ENCODE measurements at places on chromosomes 1 and 21.

GRCh38 chr1:200265881-200266280, 144.0 kb downstream of the ZNF281 start:
- no peak for DNase-seq

DNA sequence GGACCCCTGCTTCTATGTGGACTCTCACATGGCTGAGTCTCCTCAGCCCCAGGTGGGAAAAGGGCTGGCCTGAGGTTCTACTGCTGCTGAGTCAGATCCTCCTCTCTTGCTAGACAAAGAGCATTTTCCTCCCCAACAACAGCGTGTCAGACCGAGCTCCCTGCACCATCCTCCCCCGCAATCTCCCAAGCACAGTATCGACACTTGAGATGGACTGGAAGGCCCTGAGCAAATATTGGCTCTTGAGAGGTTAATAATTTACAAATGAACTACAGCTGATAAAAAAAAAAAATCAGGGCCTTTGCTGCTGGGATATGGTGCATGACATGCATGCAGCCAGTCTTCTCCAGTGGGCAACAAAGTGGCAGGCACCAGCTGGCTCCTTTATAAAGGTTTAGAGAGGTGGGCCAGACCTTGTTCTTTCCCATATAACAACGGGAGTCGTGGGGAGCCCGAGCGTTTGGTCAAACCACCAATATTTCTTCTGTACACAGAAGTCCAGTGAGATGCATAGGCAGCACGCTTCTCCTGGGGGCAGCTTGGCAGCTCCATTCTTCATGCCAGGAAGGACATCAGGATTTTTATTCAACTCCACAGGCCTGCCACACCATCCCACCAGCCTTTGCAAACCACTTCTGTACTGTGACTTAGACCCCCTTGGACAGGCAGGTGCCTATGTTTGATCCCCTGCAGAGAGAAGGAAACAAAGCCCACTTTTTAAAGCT, 55.4 kb upstream of the CAMK1G start:
- no peak for DNase-seq

- DNase-seq = no peak
Measured at GRCh38 chr1:23122796-23123195, 45.9 kb downstream of the LUZP1 start.

GRCh38 chr1:98874828-98875227, 129.8 kb downstream of the PLPPR5 start:
- no peak for DNase-seq

- DNase-seq = no peak
Measured at GRCh38 chr1:183922197-183922596, 115.3 kb downstream of the COLGALT2 start.

DNA sequence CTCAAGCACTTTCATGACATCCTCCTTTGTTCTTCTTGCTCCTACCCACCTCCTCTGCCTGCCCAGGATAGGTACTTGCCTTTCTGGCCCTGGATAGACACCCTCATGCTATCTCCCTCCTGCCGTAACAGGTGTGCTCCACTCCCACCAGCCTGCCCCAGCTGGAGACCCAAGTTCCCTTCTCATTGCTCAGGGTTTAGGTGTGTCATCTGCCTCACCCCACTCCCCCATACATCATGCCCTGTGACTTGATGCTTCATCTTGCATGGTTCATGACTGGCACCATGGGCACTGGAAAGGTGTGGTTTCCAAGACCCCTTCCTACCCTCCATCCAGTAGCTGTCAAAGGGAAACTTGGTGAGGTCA, 5.9 kb downstream of the RHEX start:
- no peak for DNase-seq

- no peak for DNase-seq
Measured at GRCh38 chr1:65265651-65266351, 43.5 kb upstream of the DNAJC6 start.

DNA sequence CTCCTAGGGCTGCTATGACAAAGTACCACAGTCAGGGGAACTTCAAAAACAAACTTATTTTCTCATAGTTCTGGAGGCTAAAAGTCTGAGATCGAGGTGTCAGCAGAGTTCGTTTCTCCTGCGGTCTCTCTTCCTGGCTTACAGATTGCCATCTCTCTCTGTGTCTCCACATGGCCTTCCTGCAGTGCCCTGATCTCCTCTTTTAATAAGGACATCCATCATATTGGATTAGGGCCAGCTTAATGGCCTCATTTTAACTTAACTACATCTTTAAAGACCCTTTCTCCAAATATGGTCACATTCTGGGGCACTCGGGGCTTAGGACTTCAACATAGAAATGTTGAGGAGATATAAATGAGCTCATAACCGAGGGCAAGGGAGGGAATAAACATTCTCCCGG, 12.2 kb downstream of the C1orf74 start:
- no peak for DNase-seq

DNA sequence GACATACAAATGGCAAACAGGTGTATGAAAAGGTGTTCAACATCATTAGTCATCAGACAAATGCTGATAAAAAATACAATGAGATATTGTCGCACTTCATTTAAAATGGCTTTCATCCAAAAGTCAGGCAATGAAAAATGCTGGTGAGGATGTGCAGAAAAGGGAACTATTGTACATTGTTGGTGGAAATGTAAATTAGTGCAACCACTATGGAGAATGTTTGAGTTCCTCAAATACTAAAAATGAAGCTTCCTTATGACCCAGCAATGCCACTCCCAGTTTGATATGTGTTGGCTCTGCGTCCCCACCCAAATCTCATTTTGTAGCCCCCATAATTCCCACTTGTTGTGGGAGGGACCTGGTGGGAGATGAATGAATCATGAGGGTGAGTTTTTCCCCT, 309.7 kb upstream of the ZRANB2 start:
- DNase-seq = no peak

DNA sequence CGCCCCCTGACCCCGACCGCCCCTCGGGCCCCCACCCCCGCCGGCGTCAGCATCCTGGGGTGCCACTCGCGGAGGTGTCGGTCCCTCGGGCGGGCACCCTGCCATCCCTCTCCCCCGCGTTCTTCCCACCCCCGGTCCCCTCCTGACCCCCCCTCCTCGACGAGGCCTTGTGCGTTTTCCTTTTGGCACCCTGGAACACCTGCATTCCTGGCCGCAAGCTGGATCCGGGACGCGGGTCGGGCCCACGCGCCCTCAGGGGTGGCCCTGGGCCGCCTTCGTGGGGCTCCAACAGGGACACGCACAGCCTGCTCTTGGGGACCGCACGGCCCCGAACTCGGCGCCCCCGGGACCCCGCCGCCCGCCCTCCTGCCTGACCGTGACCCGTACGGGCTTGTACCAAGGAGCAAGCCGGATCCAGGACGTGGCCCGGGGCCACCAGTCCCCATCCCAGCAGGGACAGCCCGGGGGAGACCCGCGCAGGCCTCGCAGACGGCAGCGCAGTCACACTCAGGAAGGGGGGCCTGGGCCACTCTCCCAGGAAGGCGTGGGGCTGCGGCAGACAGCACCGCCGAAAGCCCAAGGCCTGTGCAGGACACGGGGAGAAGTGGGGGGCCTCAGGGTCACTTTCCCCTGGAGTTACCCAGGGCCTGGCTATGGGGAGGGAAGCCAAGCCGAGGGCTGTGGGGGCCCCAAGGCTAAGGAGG, 579 bp upstream of the SLC19A1 start:
- no peak for DNase-seq

GRCh38 chr1:234655328-234656069, 45.5 kb upstream of the IRF2BP2 start:
- no peak for DNase-seq

DNA sequence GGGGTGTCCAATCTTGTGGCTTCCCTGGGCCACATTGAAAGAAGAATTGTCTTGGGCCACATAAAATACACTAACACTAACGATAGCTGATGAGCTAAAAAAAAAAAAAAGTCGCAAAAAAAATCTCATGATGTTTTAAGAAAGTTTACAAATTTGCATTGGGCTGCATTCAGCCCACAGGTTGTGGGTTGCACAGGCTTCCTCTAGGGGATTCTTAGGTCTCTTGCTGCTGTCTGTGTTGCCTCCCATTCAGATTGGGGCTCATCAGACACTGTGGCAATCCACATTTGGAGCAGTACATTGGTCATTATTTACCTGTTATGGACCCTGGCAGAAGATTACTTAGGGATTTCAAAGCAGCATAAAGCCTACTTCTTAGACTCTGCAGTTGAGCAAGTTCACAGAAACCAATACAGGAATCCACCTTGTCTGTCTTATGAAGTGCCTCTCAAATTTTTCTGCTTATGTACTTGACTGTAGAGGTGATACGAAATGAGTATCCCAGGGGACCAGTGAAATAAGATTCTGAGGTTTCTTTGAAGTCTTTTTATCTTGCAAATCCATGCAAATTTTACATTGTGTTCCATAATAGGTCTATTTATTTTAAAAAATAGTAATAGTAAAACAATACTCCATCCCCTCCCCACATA, 205.5 kb downstream of the RPS6KC1 start:
- DNase-seq = no peak

- no peak for DNase-seq
Measured at GRCh38 chr1:40845895-40846294, 16.3 kb downstream of the CITED4 start.

DNA sequence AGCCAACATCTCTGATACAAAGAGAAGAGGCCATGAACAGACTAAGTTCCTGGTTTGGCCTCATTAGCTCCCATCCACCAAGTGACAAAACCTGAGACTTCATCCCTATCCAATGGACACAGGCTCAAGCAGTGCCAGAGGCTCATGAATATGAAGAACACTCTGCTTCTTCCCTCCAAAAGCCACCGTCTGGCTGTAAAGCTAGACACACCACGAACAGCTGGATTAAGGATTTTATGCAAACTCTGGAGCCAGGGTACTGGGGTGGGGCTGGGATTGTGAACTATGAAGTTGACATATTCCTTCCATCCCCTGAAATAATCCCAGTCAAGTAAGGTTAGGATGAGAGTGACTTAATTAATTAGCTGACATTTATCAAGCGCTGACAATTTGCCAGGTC, 139.4 kb downstream of the CSMD2 start:
- DNase-seq = no peak

GRCh38 chr1:67465375-67465774, 35.2 kb upstream of the SERBP1 start:
- no peak for DNase-seq

DNA sequence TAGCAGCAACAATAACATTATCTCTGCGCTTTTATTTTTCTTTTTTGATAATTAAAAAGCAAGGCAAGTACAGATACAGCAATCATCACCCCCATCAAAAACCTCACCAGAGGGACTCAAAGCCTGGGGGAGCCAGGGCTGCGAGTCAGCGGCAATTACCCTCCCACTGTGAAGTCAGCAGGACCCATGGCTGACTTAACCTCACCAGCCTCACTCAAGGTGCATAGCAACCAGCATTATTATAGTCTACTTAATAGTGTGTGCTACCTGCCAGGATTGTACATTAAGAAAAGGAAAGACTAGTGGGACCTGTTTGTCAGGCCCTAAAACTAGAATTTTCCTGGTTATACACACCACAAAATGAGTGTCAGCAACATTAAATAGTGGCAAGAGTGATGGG, 28.9 kb upstream of the SERBP1 start:
- DNase-seq = no peak

DNA sequence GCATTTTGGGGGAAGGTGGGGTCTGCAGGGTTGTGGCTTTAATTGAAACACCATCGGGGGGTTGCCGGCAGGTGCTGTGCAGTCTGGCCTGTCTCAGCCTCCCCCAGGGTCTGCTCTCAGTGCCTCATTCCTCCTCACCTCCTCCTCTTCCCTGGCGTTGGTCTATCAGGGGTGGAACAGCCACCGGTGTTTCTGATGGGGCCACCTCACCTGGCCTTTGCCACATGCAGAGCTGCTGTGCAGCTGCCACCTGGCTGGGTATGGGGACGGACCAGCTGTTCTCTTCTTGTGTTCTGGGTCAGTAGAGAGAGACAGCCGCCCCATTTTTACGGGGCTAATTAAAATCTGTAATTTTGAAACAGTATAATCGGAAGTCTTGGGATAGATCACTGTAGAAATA, 53.9 kb downstream of the SPSB1 start:
- DNase-seq = no peak

DNA sequence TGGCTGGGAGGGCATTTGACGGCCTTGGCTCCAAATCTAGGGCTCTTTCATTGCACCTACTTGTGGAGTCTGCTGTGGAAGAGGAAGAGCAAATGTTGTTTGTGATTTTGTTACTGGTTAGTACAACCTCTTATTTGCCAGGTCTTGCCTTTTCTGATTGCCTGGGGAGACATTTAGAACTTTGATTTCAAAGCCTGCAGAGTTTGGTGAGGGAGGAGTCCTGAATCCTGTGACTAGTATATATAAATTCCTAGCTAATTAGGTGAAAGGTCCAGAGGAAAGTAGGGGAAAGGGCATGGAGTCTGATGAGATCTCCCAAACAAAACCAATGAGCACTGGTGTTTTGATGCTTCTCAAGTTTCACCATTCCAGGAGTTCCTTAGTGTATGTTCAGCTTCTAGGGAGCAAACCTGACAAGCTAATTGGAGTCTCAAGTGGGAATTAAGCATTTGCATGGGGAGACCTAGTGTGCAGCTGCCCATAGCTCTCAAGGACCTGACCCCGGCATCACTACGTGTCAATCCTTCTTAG, 5.1 kb upstream of the HMGCS2 start:
- no peak for DNase-seq

DNA sequence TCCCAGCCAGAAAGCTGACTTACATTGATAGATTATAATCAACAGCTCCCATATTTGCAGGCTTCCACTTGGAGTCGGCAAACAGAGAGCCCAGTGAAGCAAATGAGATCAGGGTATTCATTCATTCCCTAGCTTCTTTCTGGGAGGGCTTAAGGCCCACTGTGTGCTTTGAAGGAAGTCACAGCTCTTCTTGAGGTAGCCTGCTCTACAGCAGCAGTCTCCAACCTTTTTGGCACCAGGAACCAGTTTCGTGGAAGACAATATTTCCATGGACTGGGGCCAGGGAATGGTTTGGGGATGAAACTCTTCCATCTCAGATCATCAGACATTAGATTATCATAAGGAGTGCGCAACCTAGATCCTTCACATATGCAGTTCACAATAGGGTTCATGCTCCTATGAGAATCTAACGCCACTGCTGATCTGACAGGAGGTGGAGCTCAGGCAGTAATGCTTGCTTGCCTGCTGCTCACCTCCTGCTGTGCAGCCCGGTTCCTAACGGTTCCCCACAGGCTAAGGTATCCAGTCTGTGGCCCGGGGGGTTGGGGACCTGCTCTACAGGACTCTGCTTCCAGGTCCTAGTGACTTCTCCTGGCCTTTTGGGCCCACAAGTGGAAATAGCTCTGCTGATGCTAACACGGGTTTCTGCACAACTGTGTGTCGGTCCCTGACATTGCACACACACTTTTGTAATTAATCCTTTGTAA, 13.7 kb upstream of the ADAM30 start:
- no peak for DNase-seq

GRCh38 chr1:156928043-156928602, 7.7 kb downstream of the LRRC71 start:
- no peak for DNase-seq

GRCh38 chr21:44700101-44701022, 3.4 kb downstream of the KRTAP10-12 start:
- DNase-seq = no peak

- no peak for DNase-seq
Measured at GRCh38 chr1:220876511-220877376, 2.5 kb upstream of the HLX start.

GRCh38 chr1:117967477-117967876, 37.9 kb downstream of the WDR3 start:
- no peak for DNase-seq

- DNase-seq = no peak
Measured at GRCh38 chr1:35881850-35882273, 1.1 kb upstream of the AGO1 start.

- no peak for DNase-seq
Measured at GRCh38 chr21:34219334-34220060, 144.3 kb upstream of the KCNE2 start.

Measured in right renal cortex interstitium (tissue), 3 donors.